Activated T-helper 1 cell treated with Interleukin-2 at 50 U/mL for 16 hours (primary cell): ENCODE measurements at places on chromosomes 5 and 9.

DNA sequence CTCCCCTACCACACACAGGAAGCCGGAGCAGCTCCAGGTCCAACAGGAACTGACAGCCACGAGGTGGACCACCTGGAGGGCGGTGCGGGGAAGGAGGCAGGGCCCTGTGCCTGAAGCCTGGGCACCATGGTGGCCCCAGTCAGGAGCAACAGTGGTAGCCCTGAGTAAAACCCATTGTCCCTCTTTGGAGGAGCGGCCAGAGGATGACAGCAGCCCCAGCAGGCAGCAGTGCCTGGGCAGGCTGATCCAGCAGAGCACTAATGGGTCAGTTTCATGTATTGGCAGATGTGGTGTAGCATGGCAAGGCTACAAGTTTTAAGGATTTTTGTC is 47.7 kb upstream of the GARNL3 start:
- DNase-seq, result no peak

DNA sequence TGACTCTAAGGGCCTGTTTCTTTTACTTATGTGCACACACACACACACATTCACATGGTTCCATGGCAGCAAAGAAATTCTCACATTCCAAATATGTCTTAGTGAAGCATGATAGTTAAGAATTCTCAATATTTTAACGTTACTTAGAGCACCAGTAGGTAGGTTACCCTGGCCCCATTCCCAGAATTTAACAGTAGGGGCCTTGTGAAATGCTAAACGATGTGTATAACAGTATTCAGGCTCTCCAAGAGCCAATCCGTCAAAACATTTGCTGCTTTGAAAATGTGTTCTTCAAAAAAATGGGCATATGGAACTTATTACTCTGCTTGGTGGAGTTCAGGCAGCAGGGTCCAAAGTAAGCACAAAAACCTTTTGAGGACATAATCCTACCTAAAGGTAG is 93.7 kb upstream of the DAB2 start:
- no peak for DNase-seq

DNA sequence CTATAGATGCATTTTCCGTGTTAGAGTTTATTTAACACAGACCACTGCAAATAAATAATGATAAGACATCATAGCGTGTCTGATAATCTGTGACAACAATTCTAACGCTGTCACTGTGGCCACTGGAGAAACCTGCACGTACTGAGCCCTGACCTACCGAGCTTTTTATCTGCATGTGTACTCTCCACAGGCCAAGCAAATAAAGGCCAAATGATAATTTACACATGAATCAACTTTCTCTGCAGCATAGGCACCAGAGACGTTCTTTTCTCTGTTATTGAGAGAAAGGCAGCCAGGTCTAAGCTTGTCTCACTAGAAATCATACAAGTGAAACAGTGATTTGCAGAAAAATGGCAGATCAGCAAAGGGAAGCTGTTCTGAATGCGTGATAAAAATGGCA is 75.8 kb downstream of the POU5F2 start:
- DNase-seq, result no peak

DNA sequence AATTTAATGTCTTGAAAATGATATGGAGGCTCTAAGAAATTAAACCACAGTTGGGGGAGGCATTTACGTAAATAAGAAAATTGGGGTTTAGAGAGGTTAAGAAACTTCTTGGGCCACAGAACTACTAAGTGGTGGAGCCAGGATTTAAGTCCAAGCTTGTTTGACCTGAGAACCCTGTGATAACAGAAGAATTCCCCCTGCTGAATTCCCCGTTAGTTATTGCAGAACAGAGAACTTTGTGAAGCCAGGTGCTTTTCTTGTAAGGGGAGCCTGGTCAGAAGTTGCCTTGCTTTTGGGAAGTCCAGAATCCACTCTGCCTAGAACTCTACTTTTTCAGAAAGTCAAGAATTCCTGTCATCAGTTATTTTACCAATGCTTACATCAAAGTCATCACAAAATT is 309.3 kb upstream of the SEMA6A start:
- DNase-seq, result no peak

GRCh38 chr9:86983249-86983619 is 35.9 kb upstream of the GAS1 start:
- DNase-seq, result no peak

- no peak for DNase-seq
Observed at GRCh38 chr5:143066556-143067281, 296.5 kb downstream of the ARHGAP26 start.

- DNase-seq, result peak; percentile 15
Observed at GRCh38 chr5:81750308-81751008, 439 bp downstream of the SSBP2 start.

GRCh38 chr9:94514722-94515121 is 40.2 kb upstream of the PCAT7 start:
- DNase-seq, result no peak
